Transverse colon (tissue), 4 donors: ENCODE measurements at places on chromosomes 3 and 15.

- no peak overlapping the region for H3K4me3 ChIP-seq
- H3K36me3 ChIP-seq, result no peaks in the 10 kb centered on the region
- H3K27ac ChIP-seq, result no peak overlapping the region
- no peaks in the 10 kb centered on the region for H3K4me1 ChIP-seq
- no peaks in the 10 kb centered on the region for H3K27me3 ChIP-seq
Observed at GRCh38 chr3:186759231-186759930, 24.0 kb upstream of the EIF4A2 start.

GRCh38 chr15:62262305-62262941 lies 97.3 kb upstream of the C2CD4B start:
- H3K27me3 ChIP-seq, result no peaks in the 10 kb centered on the region
- no peak for DNase-seq
- no peaks in the 10 kb centered on the region for H3K4me1 ChIP-seq

- no peaks in the 10 kb centered on the region for H3K4me1 ChIP-seq
- no peak for DNase-seq
- no peaks in the 10 kb centered on the region for H3K27me3 ChIP-seq
- no peak overlapping the region for H3K4me3 ChIP-seq
Observed at GRCh38 chr3:32862247-32862935, 44.6 kb downstream of the TRIM71 start.

- no peaks in the 10 kb centered on the region for H3K27me3 ChIP-seq
- DNase-seq, result peak; percentile 71
- H3K4me3 ChIP-seq, result no peak overlapping the region
- no peaks in the 10 kb centered on the region for H3K36me3 ChIP-seq
- H3K27ac ChIP-seq, result peak overlapping the region; percentile 77
- H3K4me1 ChIP-seq, result peaks cover 3% of the 10 kb centered on the region
Observed at GRCh38 chr15:92617549-92618520, 37.7 kb downstream of the FAM174B start.
